Activated CD4-positive, alpha-beta memory T cell treated with anti-CD3 and anti-CD28 coated beads for 36 hours (primary cell): ENCODE measurements at places on chromosomes 5 and 9. TPM values are rescaled to one million over a fixed set of nuclear protein-coding genes. Genes with fewer than 3 reads are reported as not detected.

The CEP72 gene
- total RNA-seq, result 22.5 TPM

The LHX6 gene
- not detected for total RNA-seq

The CMBL gene
- total RNA-seq, result 1.2 TPM

The FAM153A gene
- total RNA-seq, result 27.6 TPM

The ZNF354C gene
- 6.0 TPM for total RNA-seq

The ADAMTS12 gene
- total RNA-seq, result not detected

The GRXCR2 gene
- total RNA-seq, result not detected

The RPP25L gene
- 29.3 TPM for total RNA-seq

- H3K36me3 ChIP-seq, result peaks cover 92% of the 10 kb centered on the region
- no peaks in the 10 kb centered on the region for H3K27me3 ChIP-seq
- H3K4me3 ChIP-seq, result peak overlapping the region; percentile 93
- H3K4me1 ChIP-seq, result peaks cover 76% of the 10 kb centered on the region
- peak overlapping the region; percentile 100 for H3K27ac ChIP-seq
These were observed 1.0 kb downstream of the IL7R start for GRCh38 chr5:35857606-35858205.

DNA sequence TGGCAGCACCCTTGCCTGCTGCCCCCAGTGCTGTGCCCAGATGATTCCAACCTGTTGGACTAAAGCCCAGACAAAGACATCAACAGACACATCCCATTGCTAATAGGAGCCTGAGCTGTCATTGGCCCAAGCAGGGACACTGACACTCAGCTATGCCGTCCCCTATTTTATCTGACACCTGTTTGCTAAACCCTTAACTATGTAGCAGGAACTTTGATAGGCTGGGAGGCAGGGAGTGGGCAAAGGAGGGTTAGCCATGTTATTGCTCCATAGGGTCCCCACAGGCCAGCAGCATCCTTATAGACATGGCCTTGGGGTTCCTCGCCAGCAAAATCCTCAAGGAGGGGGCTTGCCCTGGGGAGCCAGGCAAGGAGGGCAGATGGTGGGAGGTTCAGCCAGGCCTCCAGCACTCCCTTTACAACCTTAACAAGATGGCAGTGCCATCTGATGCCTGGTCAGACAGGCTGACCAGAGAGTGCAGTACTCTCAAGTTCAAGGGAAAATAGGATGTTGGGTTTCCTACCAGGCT, 50.4 kb upstream of the CDKN2AIPNL start:
- H3K4me1 ChIP-seq, result peaks cover 18% of the 10 kb centered on the region
- H3K36me3 ChIP-seq, result no peaks in the 10 kb centered on the region
- H3K27ac ChIP-seq, result no peak overlapping the region

DNA sequence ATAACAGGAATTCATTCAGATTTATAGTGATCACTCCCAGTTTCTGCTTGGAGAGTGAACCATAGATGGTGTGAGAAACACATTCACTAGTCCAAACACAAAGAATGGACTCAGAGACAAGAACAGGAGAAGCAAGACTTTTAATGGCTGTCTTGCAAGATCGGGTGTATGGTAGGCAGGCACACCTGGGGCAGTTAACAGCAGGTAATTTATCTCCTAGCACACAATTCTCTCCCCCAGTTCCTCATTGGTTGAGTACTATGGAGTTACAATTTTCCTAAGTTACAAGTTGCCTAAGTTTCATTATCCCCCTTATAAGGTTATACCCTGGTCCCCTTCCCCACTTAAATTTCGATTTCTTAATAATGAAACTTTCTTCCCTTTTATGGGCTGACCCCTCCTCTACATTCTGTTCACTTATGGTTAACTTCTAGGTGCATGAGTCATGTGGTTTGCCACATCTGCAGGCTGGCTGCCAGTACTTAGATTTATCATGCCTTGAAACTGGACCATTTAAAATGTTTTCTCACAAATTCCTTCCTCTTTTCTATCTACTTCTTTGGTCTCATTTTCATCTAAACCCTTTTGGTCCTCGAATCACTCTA, 623.3 kb downstream of the HINT1 start:
- peaks cover 3% of the 10 kb centered on the region for H3K4me1 ChIP-seq
- H3K27me3 ChIP-seq, result no peaks in the 10 kb centered on the region
- DNase-seq, result peak; percentile 40
- no peak overlapping the region for H3K4me3 ChIP-seq

GRCh38 chr5:146753641-146754040, 124.9 kb downstream of the PPP2R2B start:
- no peaks in the 10 kb centered on the region for H3K27me3 ChIP-seq
- DNase-seq, result no peak
- H3K27ac ChIP-seq, result peak overlapping the region; percentile 38
- peaks cover 39% of the 10 kb centered on the region for H3K4me1 ChIP-seq

- DNase-seq, result peak; percentile 81
These were observed 837 bp downstream of the UIMC1 start for GRCh38 chr5:177005619-177006264.

GRCh38 chr5:616484-617039, 4.4 kb downstream of the CEP72 start:
- DNase-seq, result no peak
- no peak overlapping the region for H3K4me3 ChIP-seq
- peaks cover 30% of the 10 kb centered on the region for H3K4me1 ChIP-seq

- H3K36me3 ChIP-seq, result no peaks in the 10 kb centered on the region
- no peaks in the 10 kb centered on the region for H3K27me3 ChIP-seq
- no peak overlapping the region for H3K27ac ChIP-seq
These were observed 97.9 kb upstream of the CPEB4 start for GRCh38 chr5:173790177-173790719.

DNA sequence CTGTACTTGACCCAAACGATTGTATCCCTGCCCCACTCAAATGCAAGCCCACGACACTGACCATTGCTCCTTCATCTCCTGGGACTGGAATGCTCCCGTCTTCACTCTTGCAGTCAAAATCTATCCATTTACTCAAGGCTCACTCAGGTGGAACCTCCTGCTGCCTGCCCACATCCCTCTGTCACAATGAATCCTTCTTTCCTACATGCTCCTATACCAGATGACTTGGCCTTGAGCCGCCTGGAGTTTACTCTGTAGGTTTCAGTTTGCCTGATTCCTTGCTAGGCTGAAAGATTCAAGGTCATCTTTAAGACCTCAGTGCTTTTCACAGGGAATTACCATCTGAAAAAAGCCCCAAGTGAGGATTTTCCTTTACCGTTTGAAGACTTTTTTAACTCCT, 264.1 kb downstream of the GLIS3 start:
- no peak for DNase-seq
- H3K4me3 ChIP-seq, result no peak overlapping the region
- no peak overlapping the region for H3K27ac ChIP-seq
- H3K27me3 ChIP-seq, result peaks cover 3% of the 10 kb centered on the region

GRCh38 chr5:111079846-111080245, 8.3 kb downstream of the TSLP start:
- H3K27me3 ChIP-seq, result peaks cover 21% of the 10 kb centered on the region
- H3K27ac ChIP-seq, result no peak overlapping the region
- H3K4me1 ChIP-seq, result peaks cover 5% of the 10 kb centered on the region
- H3K36me3 ChIP-seq, result no peaks in the 10 kb centered on the region
- DNase-seq, result no peak

- DNase-seq, result no peak
- no peak overlapping the region for H3K4me3 ChIP-seq
- H3K4me1 ChIP-seq, result no peaks in the 10 kb centered on the region
- no peak overlapping the region for H3K27ac ChIP-seq
- no peaks in the 10 kb centered on the region for H3K36me3 ChIP-seq
These were observed 155.7 kb upstream of the RIOK2 start for GRCh38 chr5:97338729-97339128.

DNA sequence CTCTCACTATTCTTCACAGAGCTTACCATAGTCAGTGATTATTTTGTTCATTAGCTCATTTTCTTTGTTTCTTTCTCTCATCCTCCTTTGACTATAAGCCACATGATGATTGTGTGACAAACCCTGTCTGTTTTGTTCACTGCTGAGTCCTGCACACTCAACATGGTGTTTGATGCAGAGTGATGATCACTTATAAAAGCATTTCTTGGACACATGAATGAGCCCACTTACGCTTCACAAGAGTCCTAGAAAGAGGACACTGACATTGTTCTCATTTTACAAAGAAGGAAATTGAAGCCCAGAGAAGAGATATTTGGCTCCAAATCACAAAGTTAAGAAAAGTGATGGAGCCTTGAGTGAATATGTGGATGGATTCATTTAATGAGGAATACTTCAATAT, 13.4 kb downstream of the ABLIM3 start:
- no peak overlapping the region for H3K27ac ChIP-seq
- no peak for DNase-seq
- no peak overlapping the region for H3K4me3 ChIP-seq
- H3K4me1 ChIP-seq, result peaks cover 4% of the 10 kb centered on the region
- H3K36me3 ChIP-seq, result no peaks in the 10 kb centered on the region

- no peak overlapping the region for H3K27ac ChIP-seq
- no peak overlapping the region for H3K4me3 ChIP-seq
- H3K27me3 ChIP-seq, result no peaks in the 10 kb centered on the region
- DNase-seq, result no peak
- no peaks in the 10 kb centered on the region for H3K36me3 ChIP-seq
These were observed 67.5 kb downstream of the APBA1 start for GRCh38 chr9:69604568-69605219.

- no peak for DNase-seq
- no peak overlapping the region for H3K4me3 ChIP-seq
- H3K36me3 ChIP-seq, result no peaks in the 10 kb centered on the region
- peaks cover 17% of the 10 kb centered on the region for H3K27me3 ChIP-seq
- H3K4me1 ChIP-seq, result no peaks in the 10 kb centered on the region
- H3K27ac ChIP-seq, result no peak overlapping the region
These were observed 336.0 kb downstream of the ENC1 start for GRCh38 chr5:74304536-74304935.

DNA sequence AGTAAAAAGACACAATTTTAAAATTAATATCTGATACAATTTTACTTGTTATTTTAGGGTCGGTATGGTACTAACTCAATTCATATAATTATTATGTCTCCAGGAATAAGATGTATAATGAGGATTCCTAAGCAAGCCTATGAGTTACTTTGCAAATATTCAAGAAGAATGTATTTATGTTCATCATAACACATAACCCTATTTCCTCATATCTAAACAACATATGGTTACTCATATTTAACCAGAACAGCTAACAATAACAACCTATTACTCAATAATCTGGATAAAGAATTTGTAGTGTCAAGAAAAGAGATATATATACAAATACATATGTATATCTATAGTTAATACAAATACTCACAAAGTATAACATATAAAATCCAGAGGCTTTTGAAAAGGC, 285.9 kb downstream of the ARL15 start:
- DNase-seq, result no peak
- no peaks in the 10 kb centered on the region for H3K27me3 ChIP-seq
- no peak overlapping the region for H3K4me3 ChIP-seq
- peaks cover 4% of the 10 kb centered on the region for H3K36me3 ChIP-seq
- H3K4me1 ChIP-seq, result peaks cover 23% of the 10 kb centered on the region

DNA sequence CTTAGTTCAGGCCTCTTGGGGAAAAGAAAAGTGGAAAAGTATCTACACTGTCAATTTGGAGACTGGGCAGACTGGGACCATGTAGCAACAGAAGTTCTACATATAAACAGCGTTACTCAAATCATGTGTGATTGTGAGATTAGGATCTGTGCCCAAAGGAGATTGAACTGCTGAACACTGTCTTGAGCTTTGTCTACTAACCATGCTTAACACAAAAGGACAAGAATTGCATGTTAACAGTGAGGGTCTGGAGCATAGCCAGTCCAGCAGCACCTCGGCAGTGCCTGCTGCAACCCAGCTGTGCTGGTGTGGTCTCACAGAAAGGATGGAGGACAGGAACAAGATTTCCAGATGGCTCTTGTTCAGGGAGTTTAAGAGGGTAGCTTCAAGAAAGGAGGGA, 5.7 kb downstream of the PAM start:
- peaks cover 75% of the 10 kb centered on the region for H3K4me1 ChIP-seq
- H3K27me3 ChIP-seq, result no peaks in the 10 kb centered on the region
- H3K36me3 ChIP-seq, result peaks cover 4% of the 10 kb centered on the region
- no peak for DNase-seq
- H3K27ac ChIP-seq, result peak overlapping the region; percentile 1

GRCh38 chr9:82491604-82492003, 503.0 kb downstream of the SPATA31D1 start:
- no peak overlapping the region for H3K4me3 ChIP-seq
- H3K4me1 ChIP-seq, result no peaks in the 10 kb centered on the region
- no peaks in the 10 kb centered on the region for H3K36me3 ChIP-seq
- no peaks in the 10 kb centered on the region for H3K27me3 ChIP-seq
- no peak overlapping the region for H3K27ac ChIP-seq
- DNase-seq, result no peak

DNA sequence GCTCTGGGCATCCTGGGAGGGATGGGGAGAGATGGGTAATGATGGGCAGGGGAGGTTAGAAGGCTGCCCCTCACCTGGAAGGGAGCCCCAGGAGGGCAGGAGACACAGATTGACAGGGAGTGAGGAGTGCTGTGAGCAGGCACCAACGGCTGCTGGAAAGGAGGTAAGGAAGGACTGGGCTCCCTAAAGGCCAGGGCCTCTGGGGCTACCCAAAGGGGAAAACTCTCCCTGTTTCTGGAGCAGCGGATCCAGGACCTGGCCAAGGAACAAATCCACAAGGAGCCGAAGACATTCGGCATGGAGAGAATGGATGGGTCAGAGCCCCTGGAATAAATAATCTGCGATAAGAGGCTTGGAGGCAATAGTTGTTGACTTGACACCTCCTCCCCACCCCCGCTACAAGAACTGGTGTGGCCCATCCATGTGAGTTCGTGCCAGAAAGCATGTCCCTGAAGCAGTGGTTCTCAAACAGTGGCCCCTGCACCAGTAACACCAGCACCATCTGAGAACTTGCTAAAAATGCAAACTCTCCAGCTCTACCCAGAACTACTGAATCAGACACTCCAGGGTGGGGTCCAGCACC, 208.3 kb downstream of the GABBR2 start:
- H3K27me3 ChIP-seq, result peaks cover 19% of the 10 kb centered on the region
- no peak overlapping the region for H3K4me3 ChIP-seq
- H3K4me1 ChIP-seq, result no peaks in the 10 kb centered on the region
- H3K27ac ChIP-seq, result no peak overlapping the region
- H3K36me3 ChIP-seq, result no peaks in the 10 kb centered on the region
